ENCODE measurements at places on chromosomes 6 and 20.

DNA sequence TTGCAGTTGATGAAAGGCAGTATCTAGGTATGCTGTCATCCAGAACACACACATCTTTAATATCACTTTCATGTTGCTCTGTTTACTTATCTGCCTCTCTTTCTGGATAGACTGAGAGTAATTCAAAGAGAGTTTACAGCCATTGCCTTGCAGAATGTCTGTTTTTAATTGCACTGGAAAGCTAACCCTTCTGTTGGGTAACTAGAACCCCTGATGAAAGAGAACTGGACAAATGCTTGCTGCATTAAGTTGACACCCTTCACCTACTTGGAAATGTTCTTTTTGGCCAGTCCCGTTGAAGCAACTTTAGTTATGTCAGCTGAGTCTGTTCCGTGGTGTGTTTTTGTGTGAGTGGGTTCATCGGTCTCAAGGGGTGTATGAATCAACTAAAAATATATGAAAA lies 383.8 kb upstream of the CITED2 start:
- DNase-seq, result no peak

GRCh38 chr6:47669684-47670513 lies 28.5 kb upstream of the ADGRF4 start:
- no peak for DNase-seq

DNA sequence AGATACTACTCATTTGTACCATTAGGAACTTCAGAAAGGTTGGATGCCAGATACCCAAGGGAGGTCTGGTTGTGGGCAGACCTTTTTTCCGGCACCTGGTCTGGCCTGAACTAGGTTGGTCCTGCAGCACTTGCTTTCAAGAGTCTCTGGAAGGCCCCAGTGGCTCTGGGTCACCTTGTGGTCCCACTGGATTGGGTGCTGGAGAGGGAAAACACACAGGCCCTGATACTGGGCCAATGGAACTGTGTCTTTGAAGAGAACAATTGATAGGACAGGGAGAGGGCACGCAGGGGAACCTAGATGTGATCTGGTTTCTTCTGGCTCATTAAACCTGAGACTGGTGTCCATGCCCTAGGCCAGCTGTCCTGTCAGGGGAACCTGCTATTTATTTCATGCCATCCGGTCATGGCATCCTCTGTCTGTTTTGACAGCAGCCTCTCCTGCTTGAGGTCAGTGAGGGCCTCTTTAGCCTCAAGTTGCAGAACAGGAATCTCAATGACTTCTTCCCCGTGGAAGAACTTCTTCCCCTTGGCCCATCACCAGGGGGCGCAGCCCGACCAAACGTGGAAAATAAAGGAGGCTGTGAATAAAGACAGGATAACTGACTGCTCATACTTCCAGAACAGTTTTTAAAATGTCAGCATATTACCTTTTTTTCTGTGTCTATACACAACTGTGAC lies 25.0 kb downstream of the TAF8 start:
- DNase-seq, result no peak

- no peak for DNase-seq
Measured at GRCh38 chr6:34148631-34149451, 3.0 kb upstream of the GRM4 start.

GRCh38 chr20:33076662-33077372 lies 2.6 kb upstream of the BPIFB4 start:
- no peak for DNase-seq
